ENCODE measurements at places on chromosomes 5 and 9.

DNA sequence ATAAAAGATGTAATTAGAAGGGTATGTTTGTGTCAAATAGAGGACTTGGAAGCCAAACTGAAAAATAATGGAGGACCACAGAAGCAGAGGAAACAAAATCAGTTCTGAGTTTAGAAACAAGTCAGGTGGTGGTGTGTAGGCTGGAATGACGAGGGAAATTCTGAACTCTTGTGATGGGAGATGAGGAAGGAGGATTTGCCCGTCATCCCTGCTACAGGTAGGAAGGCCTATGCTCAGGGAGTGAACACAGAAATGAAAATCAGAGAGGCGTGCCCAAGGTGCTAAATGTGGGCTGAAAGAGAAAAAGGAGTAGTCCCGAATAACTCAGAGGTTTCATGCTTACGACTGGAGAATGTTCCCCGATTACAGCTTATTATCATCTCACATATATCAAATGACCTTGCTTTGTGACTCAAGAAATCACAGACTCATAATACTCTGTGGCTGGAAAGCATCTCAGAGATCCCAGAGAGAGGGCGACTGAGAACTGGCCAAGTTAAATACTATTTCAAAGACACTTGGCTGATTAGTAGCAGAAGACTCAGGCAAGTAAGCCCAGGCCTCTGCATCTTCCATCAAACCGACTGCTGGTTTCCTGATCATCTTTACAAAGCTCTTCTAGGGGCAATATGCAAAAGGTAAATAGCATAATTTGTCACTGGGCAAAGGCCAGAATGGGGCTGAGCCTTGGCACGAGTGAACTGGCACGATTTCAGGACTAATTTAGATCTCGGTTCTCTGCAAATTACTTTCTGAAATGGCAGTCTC, 126.0 kb downstream of the SUSD1 start:
- DNase-seq: peak; percentile 70

DNA sequence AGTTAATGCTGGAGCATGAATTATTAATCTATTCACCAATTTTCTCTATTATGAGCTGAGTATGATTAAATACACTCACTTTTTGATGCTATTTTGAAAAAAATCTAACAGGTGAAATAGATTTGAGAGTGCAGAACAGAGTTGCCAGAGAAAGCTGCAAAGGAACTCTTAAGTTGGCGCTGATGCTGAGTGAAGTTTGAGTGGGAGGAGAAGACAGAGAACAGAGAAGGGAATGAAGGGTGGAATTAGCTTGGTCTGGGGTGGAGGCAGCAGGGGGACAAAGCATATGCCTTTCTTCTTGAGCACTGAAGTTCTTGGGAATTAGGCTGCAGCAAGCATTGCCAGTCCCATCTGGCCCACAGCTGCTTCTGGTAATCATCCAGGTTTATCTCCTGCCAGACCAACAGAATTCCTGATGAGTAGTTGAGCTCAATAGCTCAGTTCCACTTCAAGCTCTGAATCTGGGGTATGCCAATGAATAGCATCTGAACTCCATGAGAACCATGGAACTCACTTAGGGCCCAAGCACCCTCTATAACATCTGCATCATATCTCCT, 290.1 kb downstream of the HINT1 start:
- no peak for DNase-seq

GRCh38 chr9:20625003-20625349, 2.7 kb upstream of the MLLT3 start:
- DNase-seq: no peak

- no peak for DNase-seq
These were observed 19.3 kb downstream of the BRD9 start for GRCh38 chr5:873328-873727.

GRCh38 chr9:98998441-98999151, 54.9 kb downstream of the COL15A1 start:
- DNase-seq: no peak

- DNase-seq: no peak
These were observed 236.9 kb downstream of the ARRDC3 start for GRCh38 chr5:91146230-91146629.

DNA sequence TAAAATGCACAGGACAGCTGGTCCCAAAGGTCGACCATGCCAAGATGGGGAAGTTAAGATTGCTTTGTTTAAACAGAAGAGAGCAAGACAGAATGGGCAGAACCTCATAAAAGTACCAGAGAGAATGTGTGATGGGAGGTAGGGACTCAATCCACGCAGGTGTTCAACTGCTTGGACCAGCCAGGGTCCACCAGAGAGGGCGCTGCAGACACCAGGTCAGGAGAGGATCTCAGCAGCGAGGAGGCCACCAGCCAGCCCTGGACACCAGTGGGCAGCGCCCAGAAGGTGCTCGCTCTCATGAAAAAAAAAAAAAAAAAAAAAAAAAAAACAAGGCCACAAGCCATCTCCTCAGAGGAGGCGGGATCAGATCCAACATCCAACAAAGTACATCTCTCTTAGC, 81.8 kb downstream of the SHC3 start:
- no peak for DNase-seq

GRCh38 chr5:171634511-171634910, 151.1 kb upstream of the SMIM23 start:
- DNase-seq: no peak

- DNase-seq: no peak
These were observed 25.7 kb upstream of the NOTCH1 start for GRCh38 chr9:136571531-136571930.

DNA sequence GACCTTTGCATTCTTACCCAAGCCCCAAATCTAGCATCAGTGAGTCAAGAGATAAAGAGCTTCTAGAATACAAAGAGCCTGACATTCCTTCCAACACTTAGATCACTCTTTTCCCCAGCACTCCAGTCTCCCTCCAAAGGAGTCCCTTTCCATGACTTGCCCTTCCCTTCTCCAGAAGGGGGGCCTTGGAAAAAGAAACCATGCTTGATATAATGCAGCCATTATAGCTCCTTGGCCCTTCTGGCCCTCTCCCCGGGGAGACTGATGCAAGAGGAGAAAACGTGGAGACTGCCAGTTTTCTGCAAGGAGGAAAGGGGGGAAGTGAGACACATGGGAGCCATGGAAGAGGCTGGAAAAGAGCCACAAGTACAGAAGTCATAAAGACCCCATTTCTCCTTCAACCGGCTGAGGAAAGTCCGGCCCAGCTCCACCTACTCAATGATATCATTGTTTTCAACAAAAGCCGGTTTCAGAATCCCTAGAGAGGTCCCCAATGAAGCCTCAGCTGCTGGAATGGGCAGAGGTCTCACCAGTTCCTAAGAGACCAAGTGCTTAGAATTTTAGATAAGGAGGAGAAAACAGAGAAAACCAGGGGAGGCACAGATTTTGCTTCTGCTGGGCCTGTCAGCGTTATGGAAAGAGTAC, 29.0 kb downstream of the ADAM19 start:
- no peak for DNase-seq

DNA sequence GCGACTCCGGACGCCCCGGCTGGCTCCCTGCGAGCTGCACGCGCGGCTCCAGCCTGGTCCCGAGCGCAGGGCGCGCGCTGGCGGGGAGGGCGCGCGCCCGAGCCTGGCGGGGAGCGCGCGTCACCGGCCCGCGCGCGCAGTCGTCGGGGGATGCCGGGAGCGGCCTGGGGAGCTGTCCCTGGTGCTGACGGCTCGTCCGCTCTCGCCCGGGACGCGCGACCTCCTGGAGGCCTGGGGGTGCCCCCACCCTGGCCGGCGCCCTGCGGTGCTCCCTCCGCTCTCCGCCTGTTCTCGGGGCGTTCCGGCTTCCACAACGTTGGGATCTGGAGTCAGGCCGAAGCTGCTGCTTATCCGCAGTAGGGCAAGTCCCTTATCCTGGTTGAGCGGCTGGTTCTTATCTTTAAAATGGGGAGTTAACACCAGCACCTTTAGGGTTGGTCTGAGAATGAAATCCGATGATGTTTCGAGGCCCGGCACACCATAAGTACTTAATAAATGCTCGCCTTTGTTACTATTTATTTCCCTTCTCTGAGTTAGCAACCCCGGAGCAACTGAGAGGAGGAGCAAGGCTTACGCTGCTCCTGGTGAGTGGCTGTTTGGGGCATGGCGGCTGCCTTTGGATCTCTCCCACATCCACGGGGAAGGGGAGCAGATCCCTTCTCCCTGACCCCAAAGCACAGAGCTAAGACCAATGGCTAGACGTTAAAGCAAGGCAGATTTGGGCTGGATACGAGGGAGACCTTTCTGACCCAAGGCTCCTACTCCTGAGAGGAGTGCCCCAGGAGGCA, at the start of gene FAM163B:
TSS of gene FAM163B (minus strand) at position 79 of the 788 bp plus-strand sequence. CDS start 29,166 bp downstream, outside the sequence.
- DNase-seq: no peak

GRCh38 chr9:90860382-90860781, 58.8 kb downstream of the SYK start:
- no peak for DNase-seq

DNA sequence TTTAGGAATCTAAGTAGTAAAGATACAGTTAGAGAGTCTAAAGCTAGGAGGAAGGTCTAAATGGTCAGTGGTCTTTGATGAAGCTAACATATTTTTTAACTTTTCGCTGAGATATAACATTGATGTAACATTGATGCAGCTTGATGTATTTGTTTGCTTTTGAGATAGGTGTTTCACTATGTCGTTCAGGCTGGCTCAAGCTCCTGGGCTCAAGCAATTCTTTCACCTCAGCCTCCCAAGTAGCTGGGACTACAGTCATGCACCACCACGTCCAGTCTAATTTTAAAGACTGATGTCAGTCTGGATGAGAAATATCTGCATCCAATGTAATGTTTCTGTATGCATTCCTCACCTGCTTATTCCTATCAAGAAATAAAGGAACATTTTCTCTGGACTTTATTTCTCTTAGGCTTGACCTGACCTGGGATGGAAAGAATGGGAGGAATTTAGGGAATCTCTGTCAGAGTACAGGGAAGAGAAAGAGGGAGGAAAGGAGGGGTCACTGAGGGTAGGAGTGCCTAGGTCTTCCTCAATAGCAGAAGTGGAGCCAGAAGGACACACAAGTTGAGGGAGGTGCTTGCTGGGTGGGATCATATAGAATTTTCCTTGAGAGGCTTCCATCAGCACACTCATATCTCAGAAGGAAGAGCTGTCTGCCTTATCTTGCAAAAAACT, 101.5 kb upstream of the GPBP1 start:
- DNase-seq: no peak

GRCh38 chr9:91157883-91158282, 203.8 kb downstream of the AUH start:
- no peak for DNase-seq
